Fibroblast of skin of left quadriceps (primary cell): ENCODE measurements at places on chromosomes 5 and 9.

DNA sequence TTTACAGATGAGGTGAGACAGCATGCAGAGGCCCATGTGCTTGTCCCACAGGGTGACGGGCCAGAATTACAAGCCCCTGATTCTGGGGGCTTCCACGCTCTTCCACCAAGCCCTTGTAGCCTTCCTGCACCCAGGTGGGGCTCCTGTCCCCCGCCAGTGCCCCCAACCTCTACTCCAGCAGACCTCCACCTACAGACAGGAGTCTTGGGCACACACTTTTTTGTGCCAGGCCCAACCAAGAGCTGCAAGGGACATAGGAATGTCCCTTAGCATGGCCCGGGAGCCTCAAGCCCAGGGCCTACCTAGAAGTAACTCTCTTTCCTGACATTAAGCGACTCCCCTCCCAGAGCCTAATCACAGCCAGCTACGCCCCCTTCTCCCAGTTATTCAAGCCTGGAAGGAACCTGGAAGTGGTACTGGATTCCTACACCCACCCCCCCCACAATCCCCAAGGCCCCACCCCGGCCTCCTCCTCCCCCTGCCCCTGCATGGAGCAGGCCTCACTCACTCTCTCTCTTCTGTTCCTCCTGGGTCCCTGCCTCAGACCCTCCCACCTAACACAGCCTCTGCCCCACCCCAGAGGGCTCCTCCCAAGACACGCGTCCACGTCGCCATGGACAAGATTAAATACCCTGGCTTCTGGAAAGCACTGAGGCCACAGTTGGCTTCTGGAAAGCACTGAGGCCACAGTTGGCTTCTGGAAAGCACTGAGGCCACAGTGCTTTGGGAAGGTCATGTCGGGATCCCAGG lies 30.5 kb downstream of the ADAMTS2 start:
- DNase-seq: no peak

GRCh38 chr5:157473383-157474320 lies 13.6 kb downstream of the NIPAL4 start:
- DNase-seq: no peak

GRCh38 chr5:151318850-151319732 lies 15.5 kb upstream of the SLC36A3 start:
- no peak for DNase-seq

DNA sequence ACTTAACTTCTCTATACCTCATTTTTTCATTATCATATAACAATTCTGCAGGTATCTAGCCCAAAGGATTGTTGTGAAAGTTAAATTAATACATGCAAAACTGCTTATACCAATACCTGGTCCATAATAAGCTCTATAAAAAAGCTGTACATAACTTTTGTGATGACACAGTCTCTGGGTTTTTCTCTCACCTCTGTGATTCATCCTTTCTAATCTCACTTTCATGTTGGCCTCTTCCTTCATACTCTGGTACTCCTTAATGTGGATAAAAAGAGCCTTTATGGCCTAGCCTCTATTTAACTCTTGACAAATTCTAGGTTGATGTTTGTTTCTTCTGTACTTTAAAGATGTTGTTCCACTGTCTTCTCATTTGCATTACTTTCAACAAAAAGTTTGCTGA lies 162.9 kb upstream of the ACOT12 start:
- no peak for DNase-seq

- no peak for DNase-seq
These were observed 9.8 kb downstream of the NTNG2 start for GRCh38 chr9:132171702-132172101.

DNA sequence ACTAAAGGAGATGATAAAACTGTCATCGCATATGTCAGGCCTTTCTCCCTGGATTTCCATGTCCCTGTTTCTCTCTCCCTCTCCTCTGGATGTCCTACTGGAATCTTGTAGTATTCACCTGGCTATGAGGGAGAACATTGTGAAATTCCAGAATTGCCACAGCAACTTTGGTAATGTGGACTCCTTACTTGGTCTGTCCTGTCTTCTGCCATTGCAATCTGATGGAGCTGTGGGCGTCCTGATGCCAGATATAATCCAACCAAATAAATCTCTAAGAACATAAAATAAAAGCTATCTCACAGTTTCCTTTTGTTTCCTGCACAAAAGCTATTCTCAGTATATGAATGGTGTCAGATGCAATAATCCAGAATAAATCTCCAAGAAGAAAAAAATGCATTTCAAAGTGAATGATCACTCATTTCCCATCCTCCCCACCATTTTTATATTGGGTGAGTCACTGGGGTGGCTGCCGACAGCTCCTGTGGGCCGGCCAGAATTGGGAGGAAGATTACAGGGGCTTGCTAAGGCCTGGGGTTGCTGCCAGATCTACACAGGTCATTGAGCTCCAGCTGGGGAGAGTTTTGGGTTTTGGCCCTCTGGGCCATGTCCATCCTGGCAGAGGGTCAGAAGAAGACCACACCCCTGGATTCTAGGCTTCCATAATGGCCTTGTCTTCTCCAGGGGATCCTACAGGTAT lies 160.7 kb upstream of the PITX1 start:
- no peak for DNase-seq

GRCh38 chr9:92165484-92165883 lies 50.3 kb upstream of the SPTLC1 start:
- no peak for DNase-seq

DNA sequence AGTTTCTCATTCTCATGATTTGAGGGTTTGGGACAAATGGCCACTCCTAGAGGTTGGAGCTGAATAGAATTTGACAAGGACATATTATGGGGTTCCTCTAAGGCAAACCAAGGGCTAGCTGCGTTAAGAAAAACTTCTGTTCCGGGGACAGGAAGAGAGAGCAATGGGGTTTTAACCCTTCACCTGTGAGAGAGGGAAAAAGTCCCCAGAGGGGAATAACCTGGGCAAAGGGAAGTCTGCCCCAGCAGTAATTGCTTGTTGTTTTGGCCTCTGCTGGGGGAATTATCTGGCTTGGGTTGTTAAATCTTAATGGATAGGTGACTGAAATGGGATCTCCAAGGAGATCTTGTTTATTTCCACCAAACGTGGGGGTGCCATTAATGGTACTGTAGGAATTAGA lies 110.1 kb upstream of the MOCS2 start:
- no peak for DNase-seq

DNA sequence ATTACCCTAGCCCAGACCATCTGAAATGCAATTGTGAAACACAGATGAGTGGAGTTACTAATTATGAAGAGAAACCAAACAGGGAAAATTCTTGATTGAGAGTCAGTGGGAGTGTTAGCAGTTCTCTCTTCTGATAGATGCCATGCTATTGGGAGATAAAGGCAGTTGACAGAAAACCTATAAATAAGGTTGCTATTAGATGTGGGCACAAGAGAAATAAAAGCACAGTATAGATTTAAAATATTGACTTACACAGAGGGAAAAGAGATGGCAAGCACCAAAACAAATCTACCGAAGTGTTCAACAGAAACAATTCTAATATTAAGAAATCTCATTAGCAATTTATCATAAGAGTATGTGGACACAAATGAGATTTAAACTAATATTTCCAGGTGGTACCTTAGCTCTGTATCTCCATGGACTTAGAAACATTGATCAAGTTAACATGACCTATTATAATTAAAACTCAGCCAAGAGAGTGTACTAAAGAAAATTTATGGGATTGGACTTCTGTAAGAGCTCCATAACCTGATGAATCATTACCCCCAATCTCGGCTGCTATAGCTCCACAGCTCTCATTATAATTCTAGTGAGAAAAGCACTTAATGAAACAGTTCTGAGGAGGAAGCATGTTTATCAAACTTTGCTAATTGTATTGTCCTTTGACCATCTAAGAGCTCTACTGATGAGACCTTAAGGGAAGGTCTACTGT lies 665.0 kb upstream of the RIOK2 start:
- no peak for DNase-seq

DNA sequence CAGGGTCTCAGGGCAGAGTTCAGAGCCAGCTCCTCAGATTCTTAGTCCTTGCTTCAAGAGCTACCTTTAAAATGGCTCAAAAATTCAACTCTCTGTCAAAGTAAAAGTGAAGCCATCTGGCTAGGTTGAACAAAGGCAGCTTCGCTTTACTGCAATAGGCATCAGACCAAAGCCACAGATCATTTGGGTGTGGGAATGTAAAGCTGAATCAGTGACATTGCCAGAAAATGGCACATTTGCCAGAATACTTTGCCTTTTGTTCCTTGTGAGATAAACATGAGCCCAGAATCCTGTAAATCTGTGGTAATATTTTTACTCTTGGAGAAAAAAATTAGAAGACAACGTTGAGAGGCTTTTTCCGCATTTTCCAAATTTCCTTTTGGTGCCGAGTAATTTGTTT lies 210.5 kb downstream of the PALM2AKAP2 start:
- no peak for DNase-seq

- no peak for DNase-seq
These were observed 159.8 kb downstream of the SYK start for GRCh38 chr9:90961375-90961774.
